ENCODE measurements at places on chromosomes 12 and 14.

- DNase-seq, result peak; percentile 58
These were observed 182.5 kb upstream of the RASSF8 start for GRCh38 chr12:25775968-25776367.

- DNase-seq, result peak; percentile 19
These were observed 2.7 kb upstream of the ASB8 start for GRCh38 chr12:48160046-48160445.

DNA sequence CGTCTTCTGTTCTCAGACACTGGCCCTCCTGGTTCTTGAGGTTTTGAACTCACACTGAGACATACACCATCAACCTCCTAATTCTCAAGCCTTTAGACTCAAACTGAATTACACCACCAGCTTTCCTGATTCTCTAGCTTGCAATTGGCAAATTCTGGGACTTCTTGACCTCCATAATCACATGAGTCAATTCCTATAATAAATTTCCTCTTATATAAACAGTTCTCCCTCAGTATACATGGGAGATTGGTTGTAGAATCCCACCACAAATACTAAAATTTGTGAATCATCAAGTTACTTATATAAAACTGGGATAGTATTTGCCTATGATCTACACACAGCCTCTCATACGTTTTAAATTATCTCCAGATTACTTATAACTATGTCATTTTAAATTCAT lies 162.2 kb downstream of the DIO2 start:
- no peak for DNase-seq

GRCh38 chr12:101694986-101695385 lies 2.5 kb upstream of the CHPT1 start:
- DNase-seq, result no peak

- peak; percentile 44 for DNase-seq
These were observed 703 bp downstream of the TMED10 start for GRCh38 chr14:75175677-75176141.

DNA sequence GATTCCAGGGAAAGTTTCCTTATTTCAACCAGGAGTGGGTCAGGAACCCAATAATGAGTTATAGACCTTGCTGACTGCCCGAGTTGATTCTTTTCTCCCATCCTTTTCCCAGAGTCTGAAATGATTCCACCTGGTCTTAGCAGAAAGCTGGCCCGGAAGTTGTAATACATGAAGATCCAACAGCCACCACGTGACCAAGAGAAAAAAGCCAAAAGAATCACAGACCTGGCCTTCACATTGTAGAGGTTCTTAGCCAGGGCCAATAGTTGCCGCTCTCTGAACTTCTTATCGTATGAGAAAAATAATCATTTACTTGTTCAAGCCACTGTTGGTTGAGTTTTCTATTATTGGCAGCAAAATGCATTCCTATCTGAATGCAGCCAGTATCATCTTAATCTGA lies 161.2 kb upstream of the HMGA2 start:
- DNase-seq, result no peak

GRCh38 chr14:80628547-80628946 lies 313.0 kb downstream of the CEP128 start:
- no peak for DNase-seq

DNA sequence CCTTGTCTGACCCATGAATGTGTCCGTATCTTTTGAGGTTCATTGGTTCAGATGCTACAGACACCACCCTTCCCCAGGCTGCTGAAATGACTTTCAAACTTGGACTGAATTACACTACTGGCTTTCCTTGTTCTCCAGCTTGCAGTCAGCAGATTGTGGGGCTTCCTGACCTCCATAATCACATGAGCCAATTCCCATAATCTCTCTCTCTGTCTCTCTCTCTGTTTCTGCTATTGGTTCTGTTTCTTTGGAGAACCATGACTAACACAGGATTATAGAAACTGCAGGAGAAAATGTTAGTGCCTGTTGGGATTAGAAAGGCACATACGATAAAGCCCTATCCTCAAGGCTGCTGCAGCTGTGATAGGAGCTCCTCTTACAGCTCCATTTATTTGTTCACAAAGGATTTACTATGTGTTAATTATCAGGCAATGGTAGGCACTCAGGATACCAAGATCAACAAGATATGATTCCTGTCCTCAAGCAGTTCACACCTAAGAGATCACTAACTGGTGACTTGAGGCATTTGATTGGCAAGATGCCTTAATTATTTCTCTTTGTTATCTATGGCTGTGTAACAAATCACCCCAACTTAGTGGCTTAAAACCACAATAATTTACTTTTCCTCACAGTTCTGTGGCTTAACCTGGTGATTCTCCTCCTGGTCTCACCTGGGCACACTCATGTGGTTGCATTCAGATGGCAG lies 10.2 kb upstream of the NYNRIN start:
- no peak for DNase-seq

DNA sequence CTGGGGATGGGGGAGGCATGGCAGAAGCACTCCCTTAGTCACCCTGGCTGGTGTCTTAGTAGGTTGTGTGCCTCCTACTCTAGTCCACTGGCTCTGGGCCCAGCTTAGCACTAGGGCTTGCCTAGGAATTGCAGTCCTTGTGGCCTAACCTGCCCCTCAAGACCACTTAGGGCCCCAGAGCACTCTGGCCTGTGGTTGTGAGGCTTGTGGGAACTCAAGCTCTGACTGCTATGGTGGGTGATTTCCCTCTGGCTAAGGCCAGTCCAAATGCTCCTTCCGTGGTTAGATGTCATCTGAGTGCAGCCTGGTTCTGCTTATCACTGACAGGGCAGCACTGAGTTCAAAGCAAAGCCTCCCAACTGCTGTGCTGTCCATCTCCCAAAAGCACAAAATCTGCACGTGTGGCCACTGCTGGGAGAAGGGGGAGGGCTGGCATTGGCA lies 20.2 kb downstream of the FGD4 start:
- peak; percentile 15 for DNase-seq

- peak; percentile 8 for DNase-seq
These were observed 931.2 kb downstream of the NRXN3 start for GRCh38 chr14:79101388-79101787.

DNA sequence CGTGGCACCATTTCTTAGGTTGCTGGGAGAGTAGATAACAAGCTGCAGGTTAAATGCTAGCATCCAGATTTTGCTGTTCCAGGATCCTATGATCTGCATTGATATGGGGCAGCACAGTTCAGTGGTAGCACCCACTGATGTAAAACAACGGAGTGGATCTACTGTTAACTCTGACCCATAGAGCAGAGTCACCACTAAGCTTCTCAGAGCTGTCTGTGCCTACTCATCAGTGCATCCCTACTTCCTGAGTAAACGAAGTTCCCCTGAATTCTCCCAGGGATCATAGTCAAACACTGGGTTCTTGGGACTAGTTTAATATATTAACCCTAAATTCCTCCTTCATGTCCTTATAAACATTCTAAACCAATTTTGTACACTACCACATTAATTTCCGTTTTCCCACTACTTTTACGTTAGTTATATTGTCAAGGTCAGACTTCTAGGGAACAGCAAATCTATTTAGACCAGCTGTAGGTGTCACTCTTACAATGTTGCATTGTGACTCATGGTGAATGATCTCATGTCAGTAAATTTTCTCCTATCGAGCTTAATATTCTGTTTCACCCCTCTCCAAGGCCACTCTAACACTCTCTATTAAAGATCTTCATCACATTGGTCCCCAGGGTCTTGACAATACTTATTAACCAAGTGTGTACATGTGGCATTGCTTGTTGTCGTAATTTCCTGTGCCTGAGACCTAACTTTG lies 10.3 kb downstream of the RERGL start:
- DNase-seq, result no peak

DNA sequence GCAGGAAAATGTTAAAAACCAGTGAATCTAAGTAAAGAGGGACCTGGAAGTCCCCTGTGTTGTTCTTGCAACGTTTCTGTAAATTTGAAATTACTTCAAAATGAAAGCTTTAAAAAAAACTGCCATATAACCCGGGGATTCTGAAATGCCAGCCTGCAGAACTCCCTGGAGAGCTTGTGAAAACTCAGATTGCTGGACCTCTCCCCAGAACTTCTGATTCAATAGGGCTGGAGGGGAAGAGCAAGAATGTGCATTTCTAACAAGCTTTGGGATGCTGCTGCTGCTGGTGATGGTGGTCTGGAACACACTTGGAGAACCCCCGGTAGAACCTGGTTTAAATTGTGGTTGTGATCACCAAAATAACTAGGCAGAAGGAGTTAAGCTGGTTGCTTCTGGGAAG lies 300.0 kb upstream of the NOS1 start:
- no peak for DNase-seq

DNA sequence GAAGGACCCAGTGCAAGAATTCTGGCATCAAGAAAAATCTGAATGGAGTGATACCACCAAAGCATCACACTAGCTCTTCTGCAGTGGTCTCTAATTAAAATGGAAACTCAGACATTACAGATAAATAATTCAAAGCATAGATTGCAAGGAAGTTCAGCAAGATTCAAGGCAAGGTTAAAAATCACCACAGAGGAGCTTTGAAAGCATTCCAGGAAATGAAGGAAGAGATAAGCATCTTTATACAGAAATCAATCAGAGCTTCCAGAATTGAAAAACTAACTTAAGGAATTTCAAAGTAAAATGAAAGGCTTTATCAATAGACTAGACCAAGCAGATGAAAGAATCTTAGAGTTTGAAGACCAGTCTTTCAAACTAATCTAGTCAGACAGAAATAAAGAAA lies 20.4 kb upstream of the GLIPR1 start:
- DNase-seq, result no peak

- no peak for DNase-seq
These were observed 40.3 kb downstream of the BRAP start for GRCh38 chr12:111645433-111645832.

DNA sequence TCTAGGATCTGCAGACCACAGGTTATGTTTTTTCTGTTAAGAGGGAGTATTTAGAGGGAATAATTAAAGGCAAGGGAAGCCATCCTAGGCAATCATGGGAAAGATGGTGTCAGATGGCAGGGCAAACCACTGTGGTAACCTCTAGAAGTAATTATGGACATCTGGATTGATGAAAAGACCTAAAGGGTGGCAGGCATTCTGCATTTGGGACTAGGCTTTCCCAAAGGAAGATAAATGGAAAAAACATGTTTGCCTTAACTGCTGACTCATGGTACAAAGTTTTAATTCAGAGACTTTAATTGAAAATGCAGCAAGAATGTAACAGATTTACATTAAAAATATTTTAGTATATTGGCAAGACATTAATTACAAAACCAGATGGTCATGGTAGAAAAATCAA lies 88.1 kb downstream of the TMEM30B start:
- no peak for DNase-seq

GRCh38 chr12:115267891-115268290 lies 583.9 kb upstream of the TBX3 start:
- no peak for DNase-seq

GRCh38 chr14:57749267-57749666 lies 116.6 kb downstream of the SLC35F4 start:
- no peak for DNase-seq

DNA sequence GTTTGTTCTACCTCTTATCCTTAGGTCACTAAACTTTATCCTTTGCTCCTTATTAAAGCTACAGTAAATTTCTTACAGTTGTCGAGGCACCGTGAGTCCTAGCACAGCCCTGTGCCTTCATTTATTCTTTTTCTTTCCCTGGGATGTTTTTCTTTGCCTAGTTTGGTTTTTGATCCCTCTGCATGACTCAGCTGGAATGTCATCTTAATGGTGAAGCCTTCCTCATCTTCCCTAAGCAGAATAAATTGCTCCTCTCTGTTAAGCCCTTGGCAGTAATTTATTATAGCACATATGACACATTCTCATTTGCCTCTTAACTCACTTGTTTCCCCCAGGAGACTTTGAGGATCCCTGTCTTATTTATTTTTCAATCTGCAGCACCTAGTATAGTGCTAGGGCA lies 16.6 kb downstream of the ACTR10 start:
- DNase-seq, result no peak

DNA sequence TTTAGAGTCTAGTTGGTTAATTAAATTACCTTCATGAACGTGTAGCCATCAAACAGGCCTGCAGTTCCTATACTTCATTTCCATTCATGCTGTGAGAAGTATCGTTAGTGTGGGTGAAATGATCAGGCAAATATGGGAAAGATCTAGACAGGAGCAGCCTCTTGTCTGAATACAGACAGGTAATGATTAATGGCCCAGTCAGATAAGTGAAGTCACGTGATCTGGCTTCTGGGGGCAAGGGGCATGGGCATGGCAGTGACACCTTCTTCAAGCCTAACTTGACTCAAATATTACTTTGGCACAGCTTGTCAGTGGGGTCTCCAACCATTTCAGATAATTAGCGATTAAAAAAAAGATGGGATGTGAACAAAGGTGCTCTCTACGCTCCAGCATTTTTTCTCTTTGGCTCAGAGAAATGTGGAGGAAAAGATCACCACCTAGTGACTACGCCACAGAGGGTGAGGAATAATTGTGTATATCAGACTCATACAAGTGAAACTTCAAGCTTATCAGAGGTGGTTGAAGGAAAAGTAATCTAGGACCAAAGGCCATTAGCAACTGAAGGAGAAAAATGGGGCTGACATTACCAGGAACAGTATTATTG lies 17.8 kb downstream of the GUCY2C start:
- no peak for DNase-seq

- no peak for DNase-seq
These were observed 99.4 kb downstream of the EPS8 start for GRCh38 chr12:15689751-15690191.

GRCh38 chr12:58639318-58639934 lies 280.9 kb downstream of the LRIG3 start:
- no peak for DNase-seq

DNA sequence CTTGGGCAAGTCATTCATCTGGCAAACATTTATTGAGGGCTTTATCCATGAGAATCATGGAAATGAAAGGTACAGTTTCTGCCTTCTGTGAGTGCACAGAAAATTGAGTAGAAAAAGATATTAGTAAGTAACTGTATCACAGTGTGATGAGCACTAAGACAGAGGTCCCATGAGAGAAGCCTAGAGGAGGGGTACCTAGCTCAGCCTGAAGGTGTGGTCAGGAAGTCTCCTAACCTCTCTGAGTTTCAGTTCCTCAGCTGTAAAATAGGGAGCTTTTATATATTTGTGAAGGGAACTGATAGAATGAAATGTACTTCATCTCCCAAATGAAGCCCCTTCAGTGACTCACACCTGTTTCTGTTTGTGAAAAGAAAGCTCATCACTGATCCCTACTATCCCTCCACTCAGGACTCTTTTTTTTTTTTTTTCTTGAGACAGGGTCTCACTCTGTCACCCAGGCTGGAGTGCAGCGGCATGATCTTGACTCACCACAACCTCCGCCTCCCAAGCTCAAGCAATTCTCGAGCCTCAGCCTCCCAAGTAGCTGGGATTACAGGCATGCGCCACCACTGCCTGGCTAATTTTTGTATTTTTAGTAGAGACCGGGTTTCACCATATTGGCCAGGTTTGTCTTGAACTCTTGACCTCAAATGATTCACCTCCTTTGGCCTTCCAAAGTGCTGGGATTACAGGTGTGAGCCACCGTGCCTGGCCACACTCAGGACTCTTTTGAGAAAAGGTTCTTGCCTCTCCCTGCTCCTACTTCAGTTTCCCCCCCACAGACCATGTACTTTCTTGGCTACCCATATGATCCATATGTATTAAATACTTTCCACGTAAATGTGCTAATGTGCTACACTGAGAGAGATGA lies 93.7 kb upstream of the FUT8 start:
- no peak for DNase-seq

- DNase-seq, result peak; percentile 45
These were observed 50.7 kb downstream of the ZC3H14 start for GRCh38 chr14:88613552-88614010.

GRCh38 chr14:78010688-78011087 lies 159.5 kb upstream of the NRXN3 start:
- DNase-seq, result no peak

GRCh38 chr14:89137526-89138163 lies 279.4 kb downstream of the FOXN3 start:
- no peak for DNase-seq

- no peak for DNase-seq
These were observed 5.3 kb downstream of the FGF6 start for GRCh38 chr12:4440187-4440941.

Data from Kasumi-1 (cell line).